ENCODE measurements at places on chromosomes 4 and X. TPM values are rescaled to one million over a fixed set of nuclear protein-coding genes. Genes with fewer than 3 reads are reported as not detected.

Gene CENPVL2
- total RNA-seq, result not detected

Gene SULT1B1
- total RNA-seq, result not detected

Gene TLR1
- total RNA-seq, result 3.9 TPM

Gene TRO
- 7.7 TPM for total RNA-seq

Gene PCDH18
- 224 TPM for total RNA-seq

Gene IGSF1
- 0.05 TPM for total RNA-seq

Gene MSX1
- 2.1 TPM for total RNA-seq

Gene SSX3
- total RNA-seq, result not detected

Gene STPG2
- total RNA-seq, result not detected

Gene CXCR3
- total RNA-seq, result not detected

Gene PPEF2
- not detected for total RNA-seq

Gene PORCN
- 10.8 TPM for total RNA-seq

Gene SRPX2
- total RNA-seq, result 160 TPM

Gene USP9X
- 40.5 TPM for total RNA-seq

Gene CLNK
- total RNA-seq, result not detected

Gene CORIN
- total RNA-seq, result 2.0 TPM

Gene XK
- not detected for total RNA-seq

Gene APLN
- 35.0 TPM for total RNA-seq

Gene MAGEB10
- total RNA-seq, result not detected

Gene STBD1
- total RNA-seq, result 2.4 TPM

All from cardiac ventricle fibroblast (primary cell).